ENCODE measurements at places on chromosomes 13 and 19. TPM values are rescaled to one million over a fixed set of nuclear protein-coding genes. Genes with fewer than 3 reads are reported as not detected.
A peak's percentile ranks its signal among the peaks of the same experiment; 100 is the strongest.

- peak; percentile 74 for DNase-seq
Observed at GRCh38 chr19:49677901-49678674, 1.0 kb downstream of the PRMT1 start.

DNA sequence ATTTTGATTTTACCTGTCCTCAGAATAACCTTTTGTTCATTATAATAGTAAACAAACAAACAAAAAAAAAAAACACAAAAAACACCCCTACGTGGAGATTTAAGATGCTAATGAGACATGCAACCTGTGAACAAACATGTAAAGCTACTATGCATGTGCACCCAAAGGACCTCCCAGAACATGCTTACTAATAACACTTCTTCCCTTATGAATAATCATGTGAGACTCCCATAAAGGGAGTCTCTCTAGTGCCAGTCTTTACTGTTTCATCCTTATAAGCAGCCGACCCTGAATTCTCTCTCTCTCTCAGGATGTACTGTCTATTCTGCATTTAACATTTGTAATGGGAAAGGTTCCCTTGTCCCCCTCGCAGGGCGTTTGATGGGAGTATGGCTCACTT lies 1051.1 kb downstream of the PCDH17 start:
- DNase-seq = no peak

DNA sequence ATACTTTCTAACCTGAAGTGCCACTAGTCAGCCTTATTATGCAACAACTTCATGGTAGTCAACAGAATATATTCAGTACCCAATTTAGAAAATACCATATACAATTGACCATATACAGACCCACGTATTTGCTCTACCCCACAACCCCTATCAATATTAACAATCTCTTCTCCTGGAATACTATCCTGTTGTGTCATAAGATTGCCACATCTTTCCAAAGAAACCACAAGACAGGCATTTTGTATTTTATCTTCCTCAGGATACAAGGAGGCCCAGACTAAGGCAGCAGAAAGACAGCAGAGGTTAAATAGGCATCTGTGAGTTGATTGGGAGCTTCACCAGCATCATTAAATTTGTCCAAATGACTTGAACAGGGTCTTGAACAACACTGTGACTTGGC lies 4.5 kb downstream of the SPART start:
- peak; percentile 55 for DNase-seq

- DNase-seq = no peak
Observed at GRCh38 chr19:45404557-45405434, at the start of gene PPP1R13L. Gene PPP1R13L, minus strand, starts transcription at chr19:45405069. Its CDS starts 6,751 bp downstream, at chr19:45398318.

DNA sequence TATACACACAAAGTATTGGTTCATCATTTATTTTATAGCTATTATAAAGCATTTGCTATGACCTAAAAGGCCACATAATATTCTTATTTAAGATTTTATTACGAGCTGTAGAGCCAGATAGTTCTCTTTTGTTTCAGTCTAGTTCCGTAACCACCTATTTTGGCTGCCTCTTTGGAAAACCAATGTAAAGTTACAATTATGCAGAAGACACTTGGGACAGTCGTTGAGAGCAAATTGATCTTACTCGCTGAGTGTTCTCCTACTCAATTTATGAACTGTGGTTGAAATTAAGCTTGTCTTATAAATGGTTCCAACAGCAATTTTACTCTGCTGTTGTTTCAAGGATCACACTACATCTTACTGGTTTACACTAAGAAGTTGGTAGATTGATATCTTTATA lies 122.3 kb downstream of the SLC7A1 start:
- DNase-seq = no peak

DNA sequence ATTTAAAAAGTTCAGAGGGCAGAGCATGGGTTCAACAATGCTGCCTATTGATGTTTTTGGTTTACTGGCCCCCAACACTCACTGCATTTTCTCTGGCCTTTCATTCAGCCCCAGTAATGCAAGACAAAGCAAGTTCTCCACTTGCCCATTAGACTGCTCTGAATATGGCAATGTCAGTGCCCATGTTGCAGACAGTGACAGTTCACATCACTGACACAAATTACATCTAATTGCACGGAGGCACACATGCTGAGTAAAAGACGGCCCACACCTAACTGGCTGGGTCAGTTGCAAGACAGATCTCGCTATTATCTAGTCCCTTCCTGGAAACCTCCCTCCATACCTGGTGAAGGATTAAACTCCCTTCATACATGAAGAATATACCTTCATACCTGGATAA lies 54.0 kb downstream of the ENOX1 start:
- DNase-seq = no peak

DNA sequence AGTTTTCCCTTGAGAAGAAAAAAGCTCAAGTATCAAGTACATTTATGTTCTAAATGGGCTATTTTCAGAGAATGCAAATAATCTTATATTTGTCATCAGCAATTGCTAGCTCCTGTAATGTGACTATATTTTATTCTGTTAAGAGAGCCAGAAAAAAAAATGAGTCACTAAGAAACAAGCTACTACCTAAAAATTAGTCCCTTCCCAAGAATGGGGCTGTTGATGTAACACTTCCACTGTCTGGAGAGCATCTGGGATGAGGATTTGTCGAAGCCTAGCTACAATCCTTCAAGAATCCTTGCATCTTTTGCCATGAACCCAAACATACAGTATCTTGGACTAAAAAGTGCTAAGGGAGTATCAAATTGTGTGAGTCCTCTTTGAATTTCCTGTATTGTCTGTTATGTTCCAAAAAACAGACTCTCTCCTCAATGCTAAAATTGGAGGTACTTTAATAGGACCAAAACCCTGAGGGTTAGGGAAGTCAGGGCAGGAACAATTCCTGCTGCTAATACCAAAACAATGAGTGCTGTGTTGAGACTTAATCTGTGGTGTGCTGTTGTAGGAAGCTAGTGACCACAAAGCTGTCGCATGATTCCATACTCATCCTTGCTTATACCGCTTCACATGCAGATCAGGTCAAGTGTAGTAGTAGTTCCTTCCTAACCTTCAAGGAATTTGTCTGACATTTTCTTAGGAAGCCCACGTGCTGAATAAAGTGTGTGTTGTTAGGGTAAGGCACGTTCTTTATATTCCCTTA lies 4.9 kb upstream of the ZC3H13 start:
- peak; percentile 77 for DNase-seq

DNA sequence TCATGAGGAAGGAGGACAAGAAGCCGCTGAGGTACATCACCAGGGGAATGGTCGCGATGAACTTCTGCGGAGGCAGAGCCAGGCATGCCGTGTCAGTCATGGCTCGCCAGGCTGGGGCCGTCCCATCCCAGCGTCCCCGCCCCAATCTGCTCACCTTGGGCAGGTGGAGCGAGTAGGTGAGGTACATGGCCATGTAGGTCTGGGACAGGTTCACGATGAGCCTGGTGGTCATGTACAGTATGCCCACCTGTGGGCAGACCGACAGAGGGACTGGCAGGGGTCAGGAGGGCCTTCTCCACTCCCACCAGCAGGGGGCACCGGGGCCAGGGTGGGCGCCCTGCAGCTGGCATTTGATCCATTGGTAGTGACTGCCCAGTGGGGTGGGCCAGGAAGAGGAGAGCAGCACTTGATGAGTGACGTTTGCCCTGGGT lies 8.3 kb downstream of the TEKTIP1 start:
- DNase-seq = peak; percentile 53

DNA sequence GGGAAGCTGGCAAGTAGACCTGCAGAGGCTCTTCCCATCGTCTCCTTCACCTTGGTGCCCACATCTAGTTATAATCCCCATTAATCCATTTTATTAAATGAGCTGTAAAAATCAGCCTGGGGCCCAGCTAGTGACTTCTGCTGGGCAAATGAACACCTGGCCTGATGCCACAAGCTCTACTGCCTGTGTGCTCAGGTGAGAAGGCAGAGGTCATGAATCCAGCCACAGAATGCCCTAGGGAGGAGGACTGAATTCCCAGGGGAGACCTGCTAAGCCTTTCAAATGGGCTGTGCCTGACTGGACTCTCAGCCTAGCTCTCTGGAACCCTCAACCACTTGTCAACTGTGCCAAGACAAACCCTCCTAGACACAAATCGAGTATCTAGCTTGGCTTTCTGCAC lies 74.0 kb downstream of the PDS5B start:
- no peak for DNase-seq

- DNase-seq = no peak
Observed at GRCh38 chr13:68509734-68510621, 1279.8 kb upstream of the PCDH9 start.

- peak; percentile 67 for DNase-seq
Observed at GRCh38 chr19:44644402-44645016, 799 bp downstream of the PVR start.

GRCh38 chr13:97113231-97114001 lies 108.7 kb upstream of the MBNL2 start:
- DNase-seq = no peak

- DNase-seq = no peak
Observed at GRCh38 chr13:63481334-63481733, 2065.7 kb upstream of the PCDH20 start.

DNA sequence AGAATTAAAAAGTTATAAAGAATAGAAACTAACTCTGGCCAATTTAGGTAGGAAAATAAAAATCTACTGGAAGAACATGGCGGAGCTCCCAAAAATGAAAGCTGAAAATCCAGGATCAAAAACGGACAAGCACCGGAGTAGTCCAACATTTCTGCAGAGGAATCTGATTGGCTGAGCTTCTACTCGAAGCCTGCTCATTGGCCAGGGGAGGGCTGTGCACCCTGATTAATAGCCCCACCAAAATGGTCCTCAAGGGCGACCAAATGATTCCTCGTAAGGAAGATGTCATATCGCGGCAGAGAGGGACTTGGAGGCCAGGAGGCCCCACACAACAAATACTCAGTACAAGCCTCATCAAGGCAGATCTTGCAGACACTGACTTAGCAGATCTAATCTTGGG lies 900.7 kb downstream of the UQCRFS1 start:
- DNase-seq = no peak

- DNase-seq = peak; percentile 96
Observed at GRCh38 chr19:13850910-13851733, 25.8 kb upstream of the NANOS3 start.

- DNase-seq = no peak
Observed at GRCh38 chr19:45306518-45307027, 16.1 kb downstream of the CKM start.

DNA sequence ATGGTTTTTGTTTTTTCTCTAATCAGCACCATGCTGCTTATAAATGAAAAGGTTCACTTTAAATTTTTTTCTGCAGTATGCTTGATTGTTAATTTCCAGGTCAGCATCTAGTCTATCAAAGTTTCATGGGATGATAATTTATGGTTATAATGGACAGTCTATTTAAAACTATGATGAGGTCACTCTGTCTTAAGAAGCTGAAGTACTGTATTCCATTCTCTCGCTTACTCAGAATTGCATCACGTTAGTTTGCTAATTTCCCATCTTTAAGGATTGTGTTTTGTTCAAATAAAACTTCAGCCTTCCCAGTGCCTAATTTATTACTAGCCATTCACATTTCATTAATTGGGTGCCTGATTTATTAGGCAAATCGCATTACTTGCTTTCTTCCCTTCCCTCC lies 94.3 kb downstream of the GPC6 start:
- DNase-seq = peak; percentile 69

DNA sequence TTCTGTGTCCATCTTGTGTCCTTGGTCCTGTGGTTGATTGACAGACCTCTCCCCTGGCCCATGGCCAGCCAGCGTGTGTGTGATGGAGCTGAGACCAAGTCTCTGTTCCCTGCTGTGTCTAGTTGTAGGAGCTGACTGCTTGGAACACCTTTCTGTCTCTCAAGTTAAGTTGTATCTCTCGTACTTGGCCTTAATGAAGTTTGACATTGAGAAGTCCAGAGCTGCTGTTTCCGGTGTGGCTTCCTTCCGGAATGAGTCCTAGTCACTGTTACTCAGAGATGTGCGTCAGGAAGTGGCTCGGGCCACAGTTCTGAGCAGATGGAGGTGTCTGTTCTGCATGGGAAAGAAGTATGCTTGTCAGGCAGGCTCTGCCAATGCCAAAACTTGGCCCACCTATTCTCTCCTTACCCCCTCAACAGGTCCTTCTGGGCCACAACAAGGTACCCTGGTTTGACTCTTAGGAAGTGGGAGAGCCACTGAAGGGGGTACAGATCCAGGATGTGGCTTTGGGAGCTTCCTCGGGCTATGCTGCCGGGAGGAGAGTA lies 54.3 kb downstream of the GATAD2A start:
- DNase-seq = peak; percentile 89

- DNase-seq = no peak
Observed at GRCh38 chr13:98147521-98147920, 4.6 kb downstream of the FARP1 start.

DNA sequence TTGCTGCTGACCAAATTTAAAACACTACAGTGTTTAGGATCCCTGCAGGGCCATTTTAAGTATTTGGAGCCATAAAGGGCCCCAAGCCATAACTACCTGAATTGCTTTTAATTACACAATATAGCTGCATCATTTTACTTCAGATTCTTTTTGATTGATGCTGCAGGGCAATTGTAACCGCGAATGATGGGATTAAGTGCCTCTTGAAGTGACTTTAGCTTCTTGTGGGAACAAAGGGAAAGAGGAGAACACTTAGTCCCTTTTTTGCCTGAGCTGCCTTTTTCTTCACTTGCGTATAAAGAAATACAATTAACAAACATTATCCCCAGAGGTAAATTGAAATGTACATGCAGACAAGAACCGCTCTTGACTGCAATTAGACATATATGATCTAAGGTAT lies 228.5 kb downstream of the ZIC5 start:
- no peak for DNase-seq

- no peak for DNase-seq
Observed at GRCh38 chr13:91136806-91137205, 210.7 kb upstream of the MIR17HG start.

The OVOL3 gene
- not detected for polyA plus RNA-seq

The MAP4K1 gene
- 0.63 TPM for polyA plus RNA-seq

The MCF2L gene
- not detected for polyA plus RNA-seq

The KCNC3 gene
- polyA plus RNA-seq = not detected

The HIPK4 gene
- polyA plus RNA-seq = 0.08 TPM

The EFNA2 gene
- not detected for polyA plus RNA-seq

The SRRM5 gene
- not detected for polyA plus RNA-seq

The KLK6 gene
- not detected for polyA plus RNA-seq

The JAK3 gene
- polyA plus RNA-seq = 4.1 TPM

The KLK12 gene
- polyA plus RNA-seq = not detected

The CCDC70 gene
- polyA plus RNA-seq = not detected

The ZNF850 gene
- 0.29 TPM for polyA plus RNA-seq

The CAMSAP3 gene
- polyA plus RNA-seq = not detected

The ZNF491 gene
- polyA plus RNA-seq = 1.4 TPM

Measured in GM23248 (cell line).